ENCODE measurements at places on chromosomes 2 and 18.

DNA sequence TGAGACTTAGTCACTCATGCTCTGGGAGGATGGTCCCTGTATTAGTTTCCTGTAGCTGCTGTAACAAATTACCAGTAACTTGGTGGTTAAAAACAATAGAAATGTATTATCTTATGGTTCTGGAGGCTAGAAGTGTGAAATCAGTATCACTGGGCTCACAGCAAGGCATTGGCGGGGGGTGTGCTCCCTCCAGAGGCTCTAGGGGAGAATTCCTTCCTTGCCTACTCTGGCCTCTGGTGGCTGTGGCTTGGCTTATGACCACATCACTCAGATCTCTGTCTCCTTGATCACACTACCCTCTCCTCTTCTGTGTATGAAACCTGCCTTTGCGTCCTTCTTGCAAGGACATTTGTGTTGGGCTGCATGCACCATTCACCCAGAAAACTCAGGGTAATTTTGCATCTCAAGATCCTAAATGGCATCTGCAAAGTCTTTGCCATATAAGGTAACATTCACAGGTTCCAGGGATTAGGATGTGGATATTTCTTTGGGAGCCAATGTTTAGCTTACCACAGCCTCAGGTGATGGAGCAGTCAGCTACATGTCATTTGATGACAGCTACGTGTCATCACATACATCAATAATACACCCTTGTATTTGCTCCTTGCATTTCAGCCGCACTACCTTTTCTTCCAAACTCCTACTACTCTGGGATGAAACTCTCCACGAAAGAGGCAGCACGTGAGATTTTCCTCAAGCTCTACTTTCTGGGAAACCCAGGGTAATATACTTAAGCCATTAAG lies 49.6 kb upstream of the POU3F3 start:
- no peak for DNase-seq

- DNase-seq, result no peak
These were observed at the start of the genes COL4A3 and COL4A4 for GRCh38 chr2:227163998-227164762. TSS of gene COL4A3 (plus strand) at chr2:227164624. CDS start at chr2:227164727, 103 bp downstream. TSS of gene COL4A4 (minus strand) at chr2:227164205. CDS start at chr2:227147483, 16,722 bp downstream.

GRCh38 chr2:39512434-39512935 lies 75.4 kb upstream of the MAP4K3 start:
- DNase-seq, result no peak

- DNase-seq, result peak; percentile 86
These were observed 1.3 kb downstream of the PKP4 start for GRCh38 chr2:158457826-158458616.

- no peak for DNase-seq
These were observed 21.5 kb upstream of the PELI1 start for GRCh38 chr2:64165706-64166105.

- DNase-seq, result no peak
These were observed 39.6 kb upstream of the PDK1 start for GRCh38 chr2:172516299-172516698.

- DNase-seq, result no peak
These were observed 114.3 kb downstream of the C1D start for GRCh38 chr2:67948506-67948905.

DNA sequence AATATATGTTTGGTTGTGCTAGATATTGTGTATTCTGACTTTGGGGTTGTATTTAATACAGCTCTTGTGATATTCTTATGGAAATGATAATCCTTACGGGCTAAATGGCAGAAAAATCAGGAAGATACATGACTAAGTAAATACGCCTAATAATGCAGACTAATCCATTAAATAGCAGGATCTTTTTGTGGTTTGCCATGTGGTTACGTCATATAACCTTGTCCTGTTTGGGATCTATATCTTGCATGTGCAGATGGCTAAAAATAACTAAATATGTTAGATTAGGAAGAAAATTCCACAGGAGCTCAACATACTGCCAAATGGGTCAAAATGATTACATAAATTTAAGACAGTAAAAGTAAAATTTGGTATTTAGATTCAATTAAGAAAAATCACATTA lies 83.0 kb downstream of the NEB start:
- no peak for DNase-seq

- no peak for DNase-seq
These were observed 24.3 kb upstream of the TNFAIP6 start for GRCh38 chr2:151333083-151333482.

DNA sequence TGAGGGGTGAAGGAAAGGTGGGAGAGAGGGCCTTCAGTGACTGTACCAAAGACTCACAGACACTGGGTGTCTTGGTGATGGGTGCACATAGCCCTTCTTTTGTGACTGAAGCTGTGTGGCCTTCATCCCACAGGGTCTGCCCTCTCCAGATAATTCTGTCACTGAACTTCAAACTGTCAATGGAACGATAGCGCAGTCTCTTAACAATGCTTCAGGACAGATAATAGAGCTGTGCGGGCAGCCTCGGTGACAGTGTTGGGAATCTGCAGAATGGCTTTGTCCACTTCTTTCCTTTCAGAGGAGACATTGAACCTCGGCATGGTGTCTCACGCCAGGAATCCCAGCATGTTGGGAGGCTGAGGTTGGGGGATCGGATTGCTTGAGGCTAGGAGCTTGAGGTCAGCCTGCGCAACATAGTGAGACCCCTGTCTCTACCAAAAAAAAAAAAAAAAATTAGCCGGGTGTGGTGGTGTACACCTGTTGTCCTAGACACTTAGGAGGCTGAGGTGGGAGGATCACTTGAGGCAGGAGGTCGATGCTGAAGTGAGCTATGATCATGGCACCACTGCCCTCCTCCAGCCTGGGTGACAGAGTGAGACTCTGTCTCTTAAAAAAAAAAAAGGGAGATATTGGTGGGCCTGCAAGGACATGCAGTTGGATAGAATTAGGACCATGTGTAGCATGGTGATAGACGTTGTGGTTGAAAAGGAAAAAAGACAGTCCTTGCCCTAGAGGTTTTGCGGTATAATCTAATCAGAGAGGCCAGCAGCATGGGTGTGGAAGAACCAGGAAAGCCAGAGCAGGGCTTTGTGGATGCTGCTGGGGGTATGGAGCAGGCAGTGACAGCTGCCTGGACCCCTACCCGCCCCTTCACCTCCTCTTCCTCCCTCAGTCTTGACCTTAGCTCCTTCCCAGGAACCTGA lies 91.4 kb downstream of the LDLRAD4 start:
- no peak for DNase-seq

GRCh38 chr2:147076634-147077033 lies 768.2 kb upstream of the ACVR2A start:
- DNase-seq, result no peak

DNA sequence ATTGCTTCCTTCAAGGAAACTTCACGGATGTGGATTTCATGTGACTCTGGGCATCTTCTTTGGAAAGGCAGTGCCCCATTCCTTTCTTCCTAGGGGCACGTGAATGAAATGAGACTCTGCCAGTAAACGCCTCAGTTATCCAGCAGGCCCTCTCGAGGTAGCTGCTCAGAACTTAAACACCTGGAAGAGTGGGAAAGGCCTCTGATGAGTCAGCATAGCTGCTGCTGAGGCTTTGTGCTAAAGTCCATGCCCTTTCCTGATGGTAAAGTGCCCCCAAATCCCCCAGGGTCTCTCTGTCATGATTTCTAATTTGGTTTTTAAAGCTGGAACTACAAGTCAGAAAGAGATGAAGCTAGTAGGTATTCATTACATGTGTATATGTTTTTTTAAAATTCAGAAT lies 3.8 kb downstream of the SLC1A4 start:
- DNase-seq, result no peak

DNA sequence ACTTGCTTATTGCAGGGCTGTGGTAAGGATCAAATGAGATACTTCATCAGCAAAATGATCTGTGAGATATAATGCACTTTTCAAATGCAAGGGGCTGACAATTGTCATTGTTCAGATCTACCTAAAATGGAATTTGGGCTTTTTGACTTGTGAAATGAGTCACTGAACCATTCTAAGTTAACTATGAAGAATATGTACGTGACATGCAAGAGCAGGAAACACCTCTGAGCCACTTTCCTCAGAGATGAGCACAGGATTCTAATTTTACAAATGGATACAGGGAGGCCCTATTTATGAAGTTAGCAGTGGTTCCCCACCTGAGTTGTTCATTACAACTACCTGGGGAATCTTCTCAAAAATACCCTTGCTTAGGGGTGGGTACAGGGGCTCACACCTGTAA lies 26.7 kb downstream of the CTLA4 start:
- DNase-seq, result no peak

DNA sequence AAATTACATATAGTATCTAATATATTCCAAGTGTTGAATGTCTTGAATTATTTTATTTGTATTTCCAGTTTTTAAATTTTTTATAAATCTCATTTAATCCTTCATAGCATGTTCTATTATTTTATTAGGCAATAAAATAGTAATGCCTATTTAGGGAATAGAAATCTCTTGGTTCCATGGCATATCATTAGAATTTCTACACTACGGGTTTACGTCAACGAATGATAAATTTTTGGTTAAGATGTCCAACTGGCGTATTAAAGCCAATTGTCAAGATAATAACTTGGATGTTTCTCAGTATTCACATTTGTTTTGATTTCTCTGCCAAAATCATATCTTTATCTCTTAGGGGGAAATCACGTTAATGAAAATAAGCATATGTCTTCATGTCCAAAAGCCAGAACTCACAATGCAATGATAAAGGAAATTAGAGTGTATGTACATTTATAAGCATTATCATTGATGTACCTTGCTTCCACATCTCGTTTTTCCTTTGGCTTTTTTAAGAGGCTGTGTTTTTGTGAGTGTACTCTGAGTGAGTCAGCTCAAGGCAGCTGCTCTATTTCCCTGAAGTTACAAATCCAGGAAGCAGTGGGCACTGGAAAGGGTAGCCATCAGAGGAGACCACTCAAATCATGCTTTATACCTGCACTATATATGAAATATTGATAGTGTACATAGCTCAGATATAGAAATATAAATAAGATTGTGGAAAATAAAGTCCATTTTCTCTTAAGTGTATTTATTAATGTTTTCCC lies 115.8 kb upstream of the PDE1A start:
- DNase-seq, result no peak

DNA sequence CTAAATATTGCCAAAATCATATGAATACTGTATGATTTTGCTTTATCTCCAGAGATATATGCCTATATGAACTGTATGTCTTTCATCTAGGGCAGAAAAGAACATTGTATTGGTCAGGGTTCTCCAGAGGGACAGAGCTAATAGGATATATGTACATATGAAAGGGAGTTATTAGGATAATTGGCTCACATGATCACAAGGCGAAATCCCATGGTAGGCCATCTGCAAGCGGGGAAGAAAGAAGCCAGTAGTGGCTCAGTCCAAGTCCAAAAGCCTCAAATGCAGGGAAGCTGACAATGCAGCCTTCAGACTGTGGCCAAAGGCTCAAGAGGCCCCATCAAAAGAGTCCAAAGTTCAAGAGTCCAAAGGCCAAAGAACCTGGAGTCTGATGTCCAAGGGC lies 209.9 kb downstream of the RNF144A start:
- DNase-seq, result no peak

DNA sequence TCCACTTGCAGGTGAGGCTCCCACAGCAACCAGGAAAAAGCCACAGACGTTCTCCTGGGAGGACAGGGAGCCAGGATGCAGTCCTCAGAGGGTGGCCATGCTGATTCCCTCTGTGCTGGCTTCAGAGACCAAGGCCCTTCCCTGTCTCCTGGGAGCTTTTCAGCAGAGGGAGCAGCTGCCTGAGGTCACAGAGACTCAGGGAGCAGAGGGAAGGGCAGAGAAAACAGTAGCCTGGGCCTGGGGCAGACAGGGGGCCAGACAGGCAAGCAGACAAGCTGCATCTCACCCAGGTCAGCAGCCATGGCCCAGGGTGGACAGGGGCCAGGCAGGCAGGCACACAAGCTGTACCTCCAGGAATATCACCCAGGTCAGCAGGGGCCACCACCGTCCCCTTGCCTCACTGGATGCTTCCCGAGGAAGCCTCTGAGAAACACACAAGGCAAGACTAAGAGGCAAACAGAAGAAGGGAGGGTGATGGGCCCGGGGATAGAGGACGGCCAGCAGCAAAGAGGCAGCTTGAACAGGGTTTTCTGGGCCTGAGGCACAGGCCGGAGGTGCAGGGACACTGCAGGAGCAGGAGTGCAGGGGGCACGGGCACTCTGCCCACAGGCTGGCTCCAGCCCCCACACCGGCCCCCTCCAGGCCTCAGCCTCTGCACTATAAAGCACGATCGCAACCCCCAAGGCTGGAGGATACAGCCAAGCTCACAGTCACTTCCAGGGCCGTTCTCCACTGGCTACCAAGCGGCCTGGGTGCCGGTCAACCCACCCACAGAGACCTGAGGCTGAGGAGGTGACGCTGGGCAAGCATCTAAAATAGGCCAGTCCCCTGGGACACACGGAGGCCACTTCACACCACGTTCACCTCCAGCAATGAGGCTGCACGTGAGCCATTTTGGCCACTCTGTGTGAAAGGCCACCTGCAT lies 6.1 kb downstream of the SLC66A2 start:
- peak; percentile 67 for DNase-seq

GRCh38 chr2:162123806-162124758 lies 28.0 kb downstream of the GCG start:
- no peak for DNase-seq

- no peak for DNase-seq
These were observed 78.6 kb downstream of the SCG2 start for GRCh38 chr2:223523551-223524001.

- no peak for DNase-seq
These were observed at the start of gene MOGAT1 for GRCh38 chr2:222671259-222672067. TSS of gene MOGAT1 (plus strand) at chr2:222671658. CDS start at chr2:222671786, 128 bp downstream.

- DNase-seq, result no peak
These were observed 74.2 kb upstream of the LCLAT1 start for GRCh38 chr2:30372826-30373225.
